PC-9 (cell line): ENCODE measurements at places on chromosomes 1 and 21. TPM values are rescaled to one million over a fixed set of nuclear protein-coding genes. Genes with fewer than 3 reads are reported as not detected.
A peak's percentile ranks its signal among the peaks of the same experiment; 100 is the strongest.

DNA sequence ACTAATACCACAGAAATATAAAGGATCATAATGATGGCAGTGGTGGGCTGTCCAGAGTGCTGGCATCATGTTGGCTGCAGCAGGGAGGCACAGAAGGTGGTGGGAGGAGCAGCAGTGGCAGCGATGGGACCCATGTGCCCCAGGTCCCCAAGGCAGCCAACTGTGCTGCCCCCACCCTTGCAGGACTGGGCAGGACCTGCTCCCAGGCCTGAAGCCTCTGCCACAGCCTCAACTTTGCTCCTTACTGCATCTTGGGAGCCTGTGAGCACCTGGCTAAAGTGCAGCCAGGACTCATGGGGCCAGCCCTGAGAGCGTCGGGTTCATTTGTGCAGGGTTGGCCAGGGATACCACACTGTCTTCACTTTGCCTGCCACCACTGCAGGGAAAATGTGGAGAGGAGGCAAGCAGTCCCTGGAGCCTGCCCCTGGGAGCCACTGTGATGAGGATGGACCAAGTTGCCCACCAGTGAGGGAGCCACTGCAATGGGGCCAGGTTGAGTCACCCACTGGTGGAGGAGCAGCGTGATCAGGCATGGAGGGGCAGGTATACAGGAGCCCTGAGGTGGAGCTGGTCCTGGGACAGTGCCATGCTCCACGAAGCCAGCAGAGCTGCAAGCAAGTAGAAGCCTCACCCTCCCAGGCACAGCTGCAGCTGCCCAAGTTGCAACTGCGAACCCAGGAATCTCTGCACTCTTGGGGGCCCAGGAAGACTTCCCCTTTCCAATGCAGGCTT is 25.3 kb upstream of the DENND1B start:
- H3K27me3 ChIP-seq = no peaks in the 10 kb centered on the region
- no peaks in the 10 kb centered on the region for H3K36me3 ChIP-seq
- no peak overlapping the region for H3K27ac ChIP-seq
- H3K4me1 ChIP-seq = no peaks in the 10 kb centered on the region; the same call in 1 of the 2 replicates

GRCh38 chr21:16302851-16303282 is 573.1 kb downstream of the USP25 start:
- no peaks in the 10 kb centered on the region for H3K36me3 ChIP-seq
- no peaks in the 10 kb centered on the region for H3K27me3 ChIP-seq
- no peak for DNase-seq
- H3K4me1 ChIP-seq = no peaks in the 10 kb centered on the region

DNA sequence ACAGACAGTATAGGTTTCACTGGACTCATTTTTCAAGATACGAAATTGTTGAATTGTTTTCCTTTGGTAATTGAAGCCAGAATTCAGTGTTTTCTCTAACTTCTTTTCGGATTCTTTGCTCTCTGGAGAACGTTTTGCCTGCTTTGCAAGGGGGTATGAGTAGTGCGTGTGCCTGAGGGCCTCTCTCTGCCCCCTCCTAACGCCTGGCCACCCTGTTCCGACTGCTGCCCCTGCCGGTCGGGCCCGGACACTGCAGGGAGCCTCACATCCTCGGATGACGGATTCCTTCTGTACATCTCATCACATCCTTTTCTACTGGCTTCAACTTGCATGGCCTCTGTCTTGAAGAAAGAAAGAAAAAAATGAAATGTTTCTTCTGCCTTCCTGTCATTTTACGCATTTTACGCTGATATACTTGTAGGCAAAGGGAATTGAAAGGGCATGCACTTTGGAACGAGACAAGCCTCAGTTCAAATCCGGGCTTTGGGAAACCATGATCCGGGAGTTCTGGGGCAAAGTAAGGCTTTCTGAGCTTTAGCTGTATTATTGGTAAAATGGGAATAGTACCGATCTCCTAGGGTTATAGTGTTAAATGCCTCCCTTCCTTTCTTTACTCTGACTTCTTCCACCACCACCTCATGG is 65.1 kb downstream of the DISC1 start:
- no peaks in the 10 kb centered on the region for H3K27me3 ChIP-seq
- H3K36me3 ChIP-seq = no peaks in the 10 kb centered on the region
- no peak overlapping the region for H3K4me3 ChIP-seq
- no peak for DNase-seq

GRCh38 chr21:42598159-42598735 is 55.2 kb upstream of the PDE9A start:
- no peak overlapping the region for H3K4me3 ChIP-seq
- H3K4me1 ChIP-seq = no peaks in the 10 kb centered on the region
- H3K27me3 ChIP-seq = 0 out of 2 replicates have a peak, but pooled peaks cover 2% of the 10 kb centered on the region
- H3K27ac ChIP-seq = no peak overlapping the region

GRCh38 chr1:70410604-70411359 is at the start of gene CTH:
TSS of gene CTH (plus strand) at chr1:70411268. CDS start at chr1:70411416, 148 bp downstream.
- H3K36me3 ChIP-seq = peaks cover 17% of the 10 kb centered on the region; the same call in 1 of the 2 replicates
- no peaks in the 10 kb centered on the region for H3K27me3 ChIP-seq
- peaks cover 22% of the 10 kb centered on the region for H3K4me1 ChIP-seq
- H3K27ac ChIP-seq = peak within 1 kb of the TSS; percentile 81

DNA sequence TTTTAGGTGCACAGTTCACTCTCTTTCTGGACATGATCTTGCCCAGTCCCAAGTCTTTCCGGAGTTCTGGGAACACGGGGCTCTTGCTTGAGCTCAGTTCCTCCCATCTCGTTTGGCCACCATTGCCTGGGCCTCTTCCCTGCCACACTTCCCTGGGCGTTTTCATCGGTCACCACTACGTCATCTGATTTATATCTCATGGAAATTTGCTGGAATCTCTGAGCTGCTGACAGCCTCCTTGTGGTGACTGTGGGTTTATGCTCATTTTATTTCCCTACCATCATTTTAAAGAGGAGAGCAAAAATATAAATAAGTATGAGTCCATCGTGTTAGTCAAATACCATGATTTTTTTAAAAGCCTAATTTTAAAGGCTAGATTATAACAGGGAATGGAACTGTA is 449.1 kb upstream of the KAZN start:
- no peak overlapping the region for H3K27ac ChIP-seq
- DNase-seq = no peak

- H3K27ac ChIP-seq = no peak overlapping the region
- no peak overlapping the region for H3K4me3 ChIP-seq
- H3K4me1 ChIP-seq = peaks cover 10% of the 10 kb centered on the region; the same call in 1 of the 2 replicates
Observed at GRCh38 chr1:119181218-119181617, 40.8 kb upstream of the WARS2 start.

GRCh38 chr1:248818505-248819374 is 7.0 kb downstream of the SH3BP5L start:
- no peak for DNase-seq
- no peak overlapping the region for H3K27ac ChIP-seq
- no peak overlapping the region for H3K4me3 ChIP-seq
- H3K36me3 ChIP-seq = no peaks in the 10 kb centered on the region
- H3K27me3 ChIP-seq = no peaks in the 10 kb centered on the region
- H3K4me1 ChIP-seq = no peaks in the 10 kb centered on the region

- H3K27ac ChIP-seq = 0 out of 2 replicates have a peak overlapping the region, but pooled peaks have one; percentile 33
- H3K36me3 ChIP-seq = no peaks in the 10 kb centered on the region
- DNase-seq = no peak
Observed at GRCh38 chr1:58895559-58896145, 111.8 kb upstream of the JUN start.

GRCh38 chr1:33348676-33349080 is 27.8 kb upstream of the A3GALT2 start:
- H3K27me3 ChIP-seq = no peaks in the 10 kb centered on the region
- peak overlapping the region; percentile 86 for H3K27ac ChIP-seq
- peaks cover 66% of the 10 kb centered on the region for H3K4me1 ChIP-seq
- H3K4me3 ChIP-seq = peak overlapping the region; percentile 99
- H3K36me3 ChIP-seq = peaks cover 18% of the 10 kb centered on the region
- no peak for DNase-seq

DNA sequence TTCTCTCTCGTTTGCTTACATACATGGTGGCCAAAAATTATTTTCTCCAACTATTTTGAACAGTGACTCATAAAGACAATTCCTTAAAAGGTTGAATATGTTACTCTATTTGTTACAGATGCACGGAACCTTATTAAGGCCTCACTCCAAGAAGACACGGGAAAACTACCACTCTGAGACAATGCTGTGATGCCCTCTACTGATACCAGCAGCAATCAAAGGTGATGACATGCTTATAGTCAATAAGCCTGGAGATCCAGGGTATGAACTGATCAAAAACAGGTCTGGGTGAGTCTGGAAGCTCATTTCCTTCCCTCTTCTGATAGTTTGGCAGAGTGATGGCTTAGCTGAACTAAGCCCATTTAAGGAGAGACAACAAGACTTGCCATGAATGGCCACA is 563.0 kb downstream of the LRRIQ3 start:
- no peaks in the 10 kb centered on the region for H3K27me3 ChIP-seq
- no peak overlapping the region for H3K4me3 ChIP-seq
- H3K36me3 ChIP-seq = no peaks in the 10 kb centered on the region
- no peak overlapping the region for H3K27ac ChIP-seq
- DNase-seq = no peak

GRCh38 chr1:3237994-3238702 is 169.1 kb downstream of the PRDM16 start:
- no peak overlapping the region for H3K4me3 ChIP-seq
- H3K36me3 ChIP-seq = no peaks in the 10 kb centered on the region
- no peaks in the 10 kb centered on the region for H3K4me1 ChIP-seq
- H3K27ac ChIP-seq = no peak overlapping the region
- H3K27me3 ChIP-seq = peaks cover 100% of the 10 kb centered on the region

GRCh38 chr21:36917471-36918158 is 48.9 kb downstream of the HLCS start:
- no peaks in the 10 kb centered on the region for H3K4me1 ChIP-seq
- no peak overlapping the region for H3K27ac ChIP-seq
- H3K36me3 ChIP-seq = no peaks in the 10 kb centered on the region; the same call in 1 of the 2 replicates

DNA sequence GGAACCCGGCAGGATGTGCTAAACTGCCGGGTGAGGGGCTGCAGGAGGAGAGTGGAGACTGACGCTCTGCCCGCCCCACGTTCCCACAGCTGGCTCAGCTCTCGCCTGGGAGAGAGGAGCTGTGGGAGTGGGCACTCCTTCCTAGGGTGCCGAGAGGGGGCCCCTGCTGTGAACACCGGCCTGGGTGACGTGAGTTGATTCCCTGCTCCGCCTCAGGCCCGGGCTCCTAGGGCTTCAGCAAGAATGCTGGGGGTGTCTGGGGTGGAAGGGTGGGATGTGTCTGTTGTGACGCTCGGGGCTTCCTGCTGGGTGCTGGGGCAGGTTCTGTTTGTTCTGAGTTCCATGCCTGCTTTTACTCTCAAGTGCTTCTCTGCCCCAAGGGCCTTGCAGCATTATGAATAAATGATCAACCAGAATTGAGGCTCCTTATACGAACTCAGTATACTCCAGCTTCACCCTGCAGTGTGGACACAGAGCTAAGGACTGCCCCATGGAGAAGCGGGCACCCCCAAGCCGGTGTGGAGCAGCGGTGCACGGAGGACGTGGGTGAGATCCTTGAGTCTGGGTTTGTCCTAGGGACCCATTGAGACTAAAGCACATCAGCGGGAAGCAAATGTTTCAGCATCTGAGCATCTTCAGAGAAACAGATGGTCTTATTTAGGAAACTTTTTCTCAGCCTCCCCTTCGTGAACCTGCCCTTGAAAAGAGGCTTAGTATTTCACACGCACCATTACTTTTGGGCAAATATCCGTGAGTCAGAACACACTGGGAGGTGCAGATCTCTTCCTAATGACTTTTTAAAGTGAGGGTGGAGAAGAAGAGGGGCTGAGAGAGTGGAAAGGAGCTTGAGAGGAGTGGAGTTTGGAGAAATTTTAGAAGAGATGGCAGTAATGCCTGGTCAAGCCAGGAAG is 41.7 kb downstream of the SYT6 start:
- no peak overlapping the region for H3K4me3 ChIP-seq
- no peaks in the 10 kb centered on the region for H3K36me3 ChIP-seq
- H3K27me3 ChIP-seq = no peaks in the 10 kb centered on the region
- H3K27ac ChIP-seq = peak overlapping the region; percentile 96
- no peak for DNase-seq

GRCh38 chr1:109105881-109106280 is 8.0 kb upstream of the ELAPOR1 start:
- peaks cover 17% of the 10 kb centered on the region for H3K36me3 ChIP-seq
- H3K4me1 ChIP-seq = peaks cover 12% of the 10 kb centered on the region
- H3K27ac ChIP-seq = no peak overlapping the region
- H3K4me3 ChIP-seq = no peak overlapping the region
- no peaks in the 10 kb centered on the region for H3K27me3 ChIP-seq

The GPATCH2 gene
- total RNA-seq = 13.9 and 14.8 TPM in 2 replicates

The ADGRL4 gene
- total RNA-seq = not detected in 2 replicates
